CD4-positive, alpha-beta T cell treated with Interferon alpha-2 for 1 hour (primary cell): ENCODE measurements at places on chromosomes 13 and 19.

GRCh38 chr13:53042877-53043276 lies 14.3 kb downstream of the OLFM4 start:
- DNase-seq = no peak

DNA sequence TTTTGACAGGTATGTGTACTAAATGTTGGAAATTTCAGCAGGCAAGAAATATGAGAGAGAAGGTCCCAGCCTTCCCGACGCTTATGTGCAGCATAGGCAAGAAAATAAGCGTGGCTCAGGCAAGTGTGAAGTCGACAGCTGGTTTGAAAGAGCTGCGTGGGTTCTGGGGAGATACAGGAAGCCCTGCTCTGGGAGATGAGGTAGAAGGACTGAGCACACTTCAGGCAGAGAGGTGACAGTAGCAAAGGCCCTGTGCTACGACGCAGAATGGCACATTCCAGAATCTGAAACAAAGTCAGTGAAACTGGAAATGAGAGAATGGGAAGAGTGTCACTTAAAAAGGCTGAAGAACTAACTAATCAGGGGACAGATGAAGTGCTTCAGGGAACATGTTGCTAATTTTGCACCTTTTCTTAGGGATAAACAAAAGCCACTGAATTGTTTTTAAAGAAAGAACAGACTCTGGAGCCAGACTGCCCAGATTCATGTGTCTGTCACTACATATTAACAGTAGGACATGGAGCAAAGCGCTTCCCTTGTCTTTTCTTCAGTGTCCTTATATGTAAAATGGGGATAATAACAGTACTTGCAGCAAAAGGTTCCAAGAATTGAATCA lies 160.1 kb downstream of the SPRY2 start:
- DNase-seq = no peak

- DNase-seq = no peak
Observed at GRCh38 chr13:32212421-32212820, 102.7 kb downstream of the ZAR1L start.

- no peak for DNase-seq
Observed at GRCh38 chr13:40101708-40102359, 446.4 kb downstream of the COG6 start.
